ENCODE measurements at places on chromosomes 4 and X. TPM values are rescaled to one million over a fixed set of nuclear protein-coding genes. Genes with fewer than 3 reads are reported as not detected.

The GYPE gene
- total RNA-seq, result not detected

The MAMLD1 gene
- 2.8 TPM for total RNA-seq

GRCh38 chrX:66914080-66914479 lies 275.2 kb upstream of the EDA2R start:
- peak; percentile 4 for DNase-seq

GRCh38 chrX:24839331-24839730 lies 145.6 kb downstream of the POLA1 start:
- DNase-seq, result no peak

DNA sequence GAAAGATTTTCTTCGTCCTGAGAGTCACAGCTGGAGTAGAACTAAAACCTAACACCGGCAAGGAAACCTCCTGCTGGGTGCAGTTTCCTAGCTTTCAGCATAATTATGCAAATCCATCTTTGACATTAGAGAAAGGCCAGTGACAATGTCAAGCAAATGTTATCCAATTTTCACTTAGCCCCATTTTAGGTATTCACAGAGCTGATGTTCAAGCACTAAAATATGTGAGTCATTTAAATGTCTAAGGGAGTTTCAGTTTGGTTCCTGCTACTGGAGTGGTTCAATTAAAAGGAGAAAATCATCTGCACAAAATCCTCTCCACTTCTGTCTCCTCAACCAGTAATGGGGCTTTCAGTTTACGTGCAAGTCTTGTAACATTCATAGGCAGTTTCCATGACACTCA lies 37.1 kb upstream of the AMOT start:
- no peak for DNase-seq
